Stimulated activated CD8-positive, alpha-beta memory T cell treated with anti-CD3 and anti-CD28 coated beads, Interleukin-4, amount 100 ng/mL, for 48 hours (primary cell): ENCODE measurements at places on chromosomes 1 and 21.

DNA sequence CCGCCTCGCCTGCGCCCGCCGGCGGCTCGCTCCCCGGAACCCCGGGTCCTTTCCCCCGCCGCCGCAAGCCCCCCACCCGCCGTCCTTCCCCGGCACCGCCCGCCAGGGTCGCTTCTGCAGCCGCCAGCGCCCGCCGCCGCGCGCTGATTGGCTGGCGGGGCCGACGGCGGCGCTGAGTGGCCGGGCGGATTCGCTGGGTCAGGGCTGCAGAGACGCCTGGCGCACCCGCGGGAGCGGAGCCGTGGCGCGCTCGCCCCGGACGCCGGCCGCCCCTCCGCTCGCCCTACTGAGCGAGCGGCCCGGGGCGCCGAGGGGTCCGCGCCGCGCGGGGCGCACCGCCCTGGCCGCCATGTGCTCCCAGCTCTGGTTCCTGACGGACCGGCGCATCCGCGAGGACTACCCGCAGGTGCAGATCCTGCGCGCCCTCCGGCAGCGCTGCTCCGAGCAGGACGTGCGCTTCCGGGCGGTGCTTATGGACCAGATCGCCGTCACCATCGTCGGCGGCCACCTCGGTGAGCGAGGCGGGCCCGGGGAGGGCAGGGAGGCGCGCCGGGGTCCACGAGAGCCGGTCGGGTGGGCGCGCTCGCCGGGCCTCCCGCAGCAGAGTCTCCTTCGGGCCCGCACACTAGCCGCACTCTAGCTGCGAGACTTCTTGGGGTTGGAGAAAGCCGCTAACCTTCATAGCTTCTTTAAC lies at the start of gene RIMKLA:
Gene RIMKLA (plus strand): TSS at position 207 of the 694 bp plus-strand sequence. CDS start 143 bp downstream, at position 350.
- DNase-seq, result peak; percentile 68

DNA sequence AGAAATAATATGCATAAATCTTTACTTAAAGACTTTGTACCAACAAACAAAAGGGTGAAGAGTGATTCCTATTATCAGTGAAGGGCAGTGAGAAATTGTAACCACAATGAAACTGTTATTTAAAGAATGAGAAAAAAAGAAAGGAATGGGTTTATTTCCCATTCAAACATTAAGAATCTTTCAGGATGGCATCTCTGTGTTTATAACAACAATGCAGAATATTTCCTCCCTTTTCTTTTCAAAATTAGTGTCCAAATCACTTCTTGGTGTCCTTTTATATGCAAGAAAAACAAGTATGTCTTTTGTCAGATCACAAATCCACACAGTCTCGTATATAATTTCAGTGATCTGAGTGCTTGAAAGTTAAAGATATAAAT lies 61.2 kb downstream of the PTPRC start:
- DNase-seq, result no peak

DNA sequence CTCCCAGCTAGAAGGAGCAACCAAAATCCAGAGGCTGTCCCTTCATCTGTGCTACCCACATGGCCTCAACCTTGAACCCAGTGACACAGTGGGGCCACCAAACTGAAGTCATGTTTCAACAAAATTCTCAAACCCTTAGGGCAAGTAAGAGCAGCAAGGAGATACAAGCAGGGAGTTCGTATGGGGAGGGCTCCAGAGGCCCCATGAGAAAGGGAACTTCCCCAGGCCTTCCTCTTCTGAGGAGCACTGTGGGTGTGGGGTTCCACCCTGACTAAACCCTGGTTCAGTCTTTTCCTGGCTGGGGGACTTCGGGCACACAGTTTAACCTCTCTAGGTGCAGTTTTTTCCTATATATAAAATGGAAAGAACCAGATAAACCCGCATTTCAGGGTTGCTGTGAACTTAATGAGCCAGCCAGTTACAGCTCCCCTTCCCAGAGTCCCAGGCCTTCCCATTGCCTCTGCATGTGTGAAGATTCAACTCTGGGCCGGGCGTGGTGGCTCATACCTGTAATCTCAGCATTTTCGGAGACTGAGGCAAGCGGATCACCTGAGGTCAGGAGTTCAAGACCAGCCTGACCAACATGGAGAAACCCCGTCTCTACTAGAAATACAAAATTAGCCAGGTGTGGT lies 8.0 kb upstream of the THEMIS2 start:
- peak; percentile 47 for DNase-seq

DNA sequence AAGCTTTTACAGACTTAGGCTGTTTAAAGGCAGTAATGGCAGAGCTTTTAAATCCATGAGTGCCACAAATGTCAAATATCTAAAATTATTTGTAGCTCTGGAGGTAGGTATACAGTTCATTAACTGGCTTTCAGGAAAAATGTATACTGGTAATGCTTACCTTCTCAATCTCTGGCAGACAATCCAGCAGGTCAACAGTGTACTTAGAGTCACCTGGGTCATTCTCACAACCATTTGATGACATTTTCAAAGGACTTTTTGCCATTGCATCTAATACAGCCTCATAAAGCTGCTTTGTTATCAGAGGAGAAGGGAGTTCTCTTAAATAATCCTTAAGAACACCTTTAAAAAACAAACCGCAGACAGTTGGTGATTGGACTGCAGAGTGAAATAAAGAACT lies 31.9 kb downstream of the SYDE2 start:
- no peak for DNase-seq

- DNase-seq, result no peak
Observed at GRCh38 chr1:75985827-75986226, 53.6 kb upstream of the ASB17 start.

GRCh38 chr1:160629286-160630210 lies 17.3 kb downstream of the SLAMF1 start:
- peak; percentile 69 for DNase-seq

DNA sequence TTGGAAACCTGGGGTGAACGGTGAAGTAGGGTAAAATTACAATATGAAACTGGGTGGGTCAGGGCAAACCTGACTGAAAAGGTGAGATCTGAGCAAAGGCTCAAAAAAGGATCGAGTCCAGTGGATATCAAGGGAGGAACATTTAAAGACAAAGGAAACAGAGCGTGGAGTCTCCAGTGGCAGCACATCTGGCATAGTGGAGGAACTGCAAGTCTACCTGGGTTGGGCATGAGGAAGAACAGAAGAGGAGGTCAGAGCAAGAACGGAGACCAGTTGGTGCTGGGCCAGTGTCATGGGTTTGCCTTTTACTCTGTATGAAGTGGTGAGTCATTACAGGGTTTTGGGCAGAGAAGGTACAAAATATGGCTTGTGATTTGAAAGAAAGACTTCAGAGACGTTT lies 163.7 kb downstream of the NTPCR start:
- no peak for DNase-seq

DNA sequence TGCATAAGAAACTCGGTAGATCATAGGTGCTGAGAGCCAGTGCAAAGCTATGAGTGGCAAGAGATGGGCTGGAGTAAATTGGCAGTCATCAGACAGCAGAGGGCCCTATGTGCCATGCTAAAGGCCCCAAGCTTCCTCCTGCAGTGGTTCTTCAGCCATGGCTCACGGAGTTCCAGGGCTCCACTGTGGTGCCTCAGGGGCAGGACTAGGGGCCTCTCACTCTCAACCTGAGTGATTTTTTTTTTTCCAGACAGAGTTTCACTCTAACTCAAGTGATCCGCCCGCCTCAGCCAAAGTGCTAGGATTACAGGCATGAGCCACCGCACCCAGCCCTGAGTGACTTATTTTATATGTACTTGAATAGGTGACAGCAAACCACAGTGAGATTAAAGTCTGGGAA lies 10.4 kb upstream of the GJA8 start:
- DNase-seq, result no peak

GRCh38 chr1:187788718-187789117 lies 960.0 kb downstream of the PLA2G4A start:
- DNase-seq, result no peak

DNA sequence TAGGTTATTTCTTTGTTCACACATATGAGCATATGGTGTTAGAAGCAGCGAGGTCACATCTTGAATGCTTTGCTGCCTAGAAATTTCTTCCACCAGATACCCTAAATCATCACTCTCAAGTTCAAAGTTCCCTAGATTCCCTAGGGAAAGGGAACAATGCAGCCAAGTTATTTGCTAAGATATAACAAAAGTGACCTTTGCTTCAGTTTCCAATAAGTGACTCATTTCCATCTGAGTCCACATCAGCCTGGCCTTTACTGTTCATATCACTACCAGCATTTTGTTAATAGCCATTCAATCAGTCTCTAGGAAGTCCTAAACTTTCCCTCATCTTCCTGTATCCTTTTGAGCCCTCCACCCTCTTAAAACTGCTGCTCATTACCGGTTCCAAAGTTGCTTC lies 1502.5 kb downstream of the KCNT2 start:
- DNase-seq, result no peak
